Heart left ventricle (tissue), 16 donors: ENCODE measurements at places on chromosomes 1 and 21. TPM values are rescaled to one million over a fixed set of nuclear protein-coding genes. Genes with fewer than 3 reads are reported as not detected.

The CRNN gene
- 0.24 TPM for polyA plus RNA-seq

The BRINP3 gene
- 0.15 TPM for polyA plus RNA-seq

The DEPDC1 gene
- 0.04 TPM for polyA plus RNA-seq

The PLA2G5 gene
- polyA plus RNA-seq = 25.6 TPM

The SLC26A9 gene
- 4.1 TPM for polyA plus RNA-seq

The TIAM1 gene
- 0.97 TPM for polyA plus RNA-seq

GRCh38 chr1:160136926-160137200 is 14.5 kb upstream of the ATP1A4 start:
- no peak for DNase-seq

- DNase-seq = no peak
Measured at GRCh38 chr21:32648165-32648564, 36.0 kb upstream of the CFAP298 start.

DNA sequence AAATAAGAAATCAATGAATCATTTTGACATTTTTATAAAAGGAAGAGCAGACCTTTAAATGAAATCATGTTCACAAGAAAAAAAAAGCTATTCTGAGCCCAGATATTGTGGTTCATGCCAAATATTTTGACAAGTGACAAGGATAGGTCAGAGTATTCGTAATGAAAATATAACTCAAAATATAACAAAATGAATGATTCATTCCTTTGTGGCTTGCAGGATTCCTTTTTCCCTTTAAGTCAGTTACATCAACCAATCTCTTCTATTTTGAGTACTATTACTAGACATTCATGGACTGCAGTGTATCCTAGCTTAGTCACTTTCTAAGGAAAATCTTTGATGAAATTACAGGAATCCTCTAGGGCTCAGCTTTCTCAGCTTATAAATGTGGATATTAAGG is 188.7 kb downstream of the COL11A1 start:
- DNase-seq = no peak

- DNase-seq = no peak
Measured at GRCh38 chr1:70717656-70718055, 306.6 kb downstream of the CTH start.

DNA sequence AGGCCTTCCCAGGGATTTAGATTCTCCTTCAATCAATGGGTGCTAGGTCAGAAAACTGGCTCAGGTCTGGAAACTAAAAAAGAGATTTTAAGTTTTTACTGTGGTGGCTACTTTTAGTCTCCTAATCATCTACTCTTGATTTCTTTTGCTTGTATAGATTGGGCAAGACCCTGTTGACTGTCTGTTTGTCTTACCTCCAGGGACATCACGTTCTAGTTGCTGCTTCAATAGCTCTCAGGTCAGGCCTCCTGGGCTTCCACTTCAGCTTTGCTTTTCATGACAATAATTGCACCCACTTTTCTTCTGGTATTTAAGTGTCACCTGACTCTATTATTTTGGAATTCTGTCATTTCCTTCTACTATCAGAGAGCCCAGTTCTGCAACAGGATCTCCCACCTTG is 28.5 kb upstream of the CREG1 start:
- DNase-seq = no peak

DNA sequence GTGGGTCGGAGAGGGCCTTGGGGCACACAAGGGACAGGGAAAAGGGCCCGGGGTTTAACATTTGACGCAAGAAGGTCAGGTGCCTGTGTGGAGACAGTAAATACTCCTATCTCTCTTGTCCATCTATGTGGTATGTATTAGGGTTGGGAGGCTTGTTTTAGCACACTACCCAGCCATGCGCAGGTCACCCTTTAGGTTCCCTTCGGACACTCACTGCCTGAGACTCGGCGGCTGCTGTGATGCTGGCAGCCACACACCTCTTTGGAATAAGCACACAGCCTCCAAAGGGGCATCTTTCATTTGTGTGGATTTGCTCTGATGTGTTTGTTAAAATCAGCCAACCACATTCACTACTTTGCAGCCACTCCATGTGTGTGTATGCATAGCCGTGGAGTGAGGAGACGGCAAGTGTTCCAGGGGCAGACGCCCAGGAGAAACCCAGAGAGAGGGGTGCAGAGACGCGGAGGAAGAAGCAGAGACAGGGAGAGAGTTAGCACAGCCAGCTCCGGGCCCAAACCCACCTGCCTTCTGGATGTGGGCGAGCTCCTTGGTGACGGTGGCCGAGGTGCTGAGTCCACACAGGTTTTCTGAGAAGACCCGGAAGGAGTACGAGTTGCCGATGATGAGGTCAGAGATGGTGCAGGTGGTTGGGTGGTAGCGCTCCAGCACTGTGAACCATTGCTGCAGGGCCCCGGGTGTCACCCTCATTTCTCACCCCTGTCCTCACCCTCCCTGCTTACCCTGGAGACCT is 5.7 kb downstream of the MYBPH start:
- peak; percentile 33 for DNase-seq

DNA sequence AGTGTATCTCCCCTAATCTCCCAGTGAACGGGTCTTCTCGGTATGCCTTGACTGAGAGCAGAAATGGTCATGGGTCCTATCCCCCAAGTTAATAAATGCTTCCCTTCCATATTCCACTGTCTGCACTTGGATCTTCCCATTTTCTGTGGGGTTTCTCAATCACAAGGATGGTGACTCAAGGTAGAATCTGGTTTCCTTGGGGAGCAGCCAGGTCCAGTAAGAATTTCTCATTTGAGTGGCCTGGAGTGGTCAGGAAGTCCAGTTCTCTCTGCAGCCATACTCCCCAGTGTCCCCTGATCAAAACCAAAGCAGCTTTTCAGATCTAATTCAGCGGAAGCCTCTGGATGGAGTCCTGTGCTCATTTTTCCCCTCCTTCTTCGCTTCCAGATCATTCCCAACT is 14.8 kb upstream of the SLC27A3 start:
- no peak for DNase-seq
